ENCODE measurements at places on chromosomes 13 and 19. TPM values are rescaled to one million over a fixed set of nuclear protein-coding genes. Genes with fewer than 3 reads are reported as not detected.

The C5AR2 gene
- 0.57 TPM for total RNA-seq

The ZNF709 gene
- total RNA-seq, result 2.5 TPM

The CBY2 gene
- total RNA-seq, result not detected

The EPSTI1 gene
- 6.0 TPM for total RNA-seq

The ZIM2 gene
- not detected for total RNA-seq

The CCL25 gene
- not detected for total RNA-seq

The ZNF555 gene
- total RNA-seq, result 2.6 TPM

The CBLC gene
- 59.6 TPM for total RNA-seq

The SYNGR4 gene
- total RNA-seq, result not detected

The N4BP2L1 gene
- 17.0 TPM for total RNA-seq

The TEX101 gene
- 0.53 TPM for total RNA-seq

The STXBP2 gene
- total RNA-seq, result 76.6 TPM

The CNN1 gene
- total RNA-seq, result 55.5 TPM

The CFAP97D2 gene
- total RNA-seq, result not detected

- H3K4me3 ChIP-seq, result no peak overlapping the region
- H3K27ac ChIP-seq, result no peak overlapping the region
- H3K27me3 ChIP-seq, result no peaks in the 10 kb centered on the region
- H3K4me1 ChIP-seq, result peaks cover 18% of the 10 kb centered on the region
These were observed 409.0 kb downstream of the COG6 start for GRCh38 chr13:40064154-40065097.

DNA sequence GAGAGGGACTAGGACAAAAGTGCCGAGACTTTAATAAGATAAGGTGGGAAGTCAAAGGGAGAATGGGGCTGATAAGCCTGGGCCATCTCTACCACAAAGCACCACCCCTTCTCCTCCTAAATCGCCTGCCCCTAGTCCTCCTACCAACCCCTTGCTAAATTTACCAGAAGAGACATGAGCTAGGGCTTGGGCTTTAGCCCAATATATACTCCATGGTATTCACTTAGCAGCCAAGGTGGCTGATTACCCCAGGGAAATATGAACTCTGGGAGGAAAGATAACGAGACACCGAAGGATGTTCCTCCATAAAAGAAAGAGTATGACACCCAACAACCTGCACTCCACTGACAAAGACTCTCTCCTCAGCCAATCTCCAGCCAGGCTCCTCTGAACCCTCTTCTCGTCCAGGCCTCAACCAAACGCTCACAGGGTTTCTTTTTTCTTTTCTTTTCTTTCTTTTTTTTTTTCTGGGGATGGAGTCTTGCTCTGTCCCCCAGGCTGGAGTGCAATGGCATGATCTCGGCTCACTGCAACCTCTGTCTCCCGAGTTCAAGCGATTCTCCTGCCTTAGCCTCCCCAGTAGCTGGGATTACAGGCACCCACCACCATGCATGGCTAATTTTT, 610.2 kb downstream of the UQCRFS1 start:
- no peaks in the 10 kb centered on the region for H3K27me3 ChIP-seq
- H3K36me3 ChIP-seq, result no peaks in the 10 kb centered on the region
- H3K4me3 ChIP-seq, result no peak overlapping the region
- H3K4me1 ChIP-seq, result no peaks in the 10 kb centered on the region
- no peak overlapping the region for H3K27ac ChIP-seq

DNA sequence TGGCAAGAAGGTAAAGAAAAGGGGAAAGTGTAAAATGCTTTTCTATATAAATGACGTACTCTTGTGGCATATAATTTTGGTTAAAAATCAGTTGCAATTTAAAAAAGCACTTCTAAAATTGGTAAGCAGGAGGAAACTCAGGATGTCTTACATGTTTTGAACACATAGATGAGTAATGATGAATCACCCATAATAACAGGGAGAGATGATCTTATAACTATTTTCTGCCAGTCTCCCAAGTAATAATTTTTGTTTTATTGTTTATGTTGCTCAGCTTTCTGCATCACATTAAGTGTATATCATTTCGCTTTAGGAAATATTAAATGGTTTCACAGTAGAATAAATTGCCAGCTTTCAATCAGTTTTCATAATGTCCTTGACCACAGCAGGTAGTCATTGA, 1430.7 kb upstream of the PCDH20 start:
- H3K4me1 ChIP-seq, result no peaks in the 10 kb centered on the region
- no peak for DNase-seq
- H3K36me3 ChIP-seq, result no peaks in the 10 kb centered on the region
- no peak overlapping the region for H3K4me3 ChIP-seq

GRCh38 chr19:7575434-7576040, 20.1 kb upstream of the CAMSAP3 start:
- H3K4me1 ChIP-seq, result no peaks in the 10 kb centered on the region
- no peaks in the 10 kb centered on the region for H3K36me3 ChIP-seq
- no peaks in the 10 kb centered on the region for H3K27me3 ChIP-seq
- H3K4me3 ChIP-seq, result no peak overlapping the region
- H3K27ac ChIP-seq, result no peak overlapping the region
- no peak for DNase-seq

- no peak overlapping the region for H3K4me3 ChIP-seq
- no peak overlapping the region for H3K27ac ChIP-seq
- no peaks in the 10 kb centered on the region for H3K27me3 ChIP-seq
- no peaks in the 10 kb centered on the region for H3K36me3 ChIP-seq
- no peak for DNase-seq
These were observed 1.8 kb upstream of the LILRB4 start for GRCh38 chr19:54660964-54661363.

GRCh38 chr19:47498561-47498960, 14.5 kb upstream of the KPTN start:
- H3K36me3 ChIP-seq, result peaks cover 44% of the 10 kb centered on the region
- no peak for DNase-seq
- no peak overlapping the region for H3K27ac ChIP-seq
- H3K4me3 ChIP-seq, result no peak overlapping the region

DNA sequence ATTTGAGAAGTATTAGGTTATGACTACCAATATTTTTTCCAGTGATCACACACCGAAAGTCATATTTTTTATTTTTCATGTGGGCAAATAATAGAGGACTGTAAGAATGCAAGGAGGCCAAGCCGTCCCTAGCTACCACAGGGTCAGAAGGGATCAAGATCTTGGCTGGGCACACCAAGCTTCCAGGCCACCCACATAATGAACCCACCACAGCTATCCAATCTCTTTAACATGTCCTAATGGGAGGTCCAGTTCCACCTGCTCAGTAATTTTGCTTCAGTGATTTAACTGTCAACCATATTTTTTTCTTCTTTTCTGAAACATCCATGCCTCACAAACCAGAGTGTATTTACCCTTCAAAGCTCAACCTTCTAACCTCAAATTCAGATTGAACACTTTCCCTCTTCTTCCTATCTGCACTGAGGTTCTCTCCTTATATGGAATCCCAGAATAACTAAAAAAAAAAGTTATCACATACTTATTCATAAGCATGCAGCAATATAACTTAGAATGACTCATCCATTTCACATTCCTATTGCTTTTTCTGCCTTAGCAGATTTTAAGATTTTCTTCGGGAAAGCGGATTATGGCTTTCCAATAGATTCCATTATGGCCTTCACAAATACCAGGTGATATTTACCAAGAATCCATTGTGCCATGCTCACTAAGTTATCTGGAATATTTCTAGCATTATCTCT, 12.2 kb downstream of the ARGLU1 start:
- H3K36me3 ChIP-seq, result peaks cover 5% of the 10 kb centered on the region
- no peak overlapping the region for H3K27ac ChIP-seq
- H3K27me3 ChIP-seq, result no peaks in the 10 kb centered on the region
- DNase-seq, result no peak
- no peak overlapping the region for H3K4me3 ChIP-seq

DNA sequence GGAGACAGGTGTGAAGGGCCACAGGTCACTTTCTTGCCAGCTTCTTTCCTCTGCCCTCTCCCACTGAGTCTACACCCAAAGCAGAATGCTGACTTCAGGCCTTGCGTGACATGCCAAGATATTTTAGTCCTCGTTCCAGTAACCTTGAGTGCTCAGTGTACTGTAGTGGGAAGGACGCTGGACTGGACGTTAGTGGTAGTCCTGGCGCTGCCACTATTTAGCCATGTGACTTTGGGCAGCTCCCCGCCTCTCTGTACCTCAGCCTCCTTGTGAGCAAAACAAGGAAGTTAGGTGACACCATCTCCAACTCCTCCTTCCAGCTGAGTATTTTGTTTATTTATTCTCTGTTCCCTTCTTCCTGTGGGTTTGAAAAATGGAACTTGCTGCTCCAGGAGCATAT, 86.1 kb downstream of the FRY start:
- no peak overlapping the region for H3K27ac ChIP-seq
- no peak overlapping the region for H3K4me3 ChIP-seq
- H3K4me1 ChIP-seq, result no peaks in the 10 kb centered on the region
- DNase-seq, result no peak
- H3K27me3 ChIP-seq, result no peaks in the 10 kb centered on the region

GRCh38 chr19:47778049-47778953, at the start of gene SELENOW:
SELENOW (plus strand) TSS chr19:47778703; CDS start chr19:47778786, 83 bp downstream.
- no peak for DNase-seq
- peak within 1 kb of the TSS; percentile 99 for H3K27ac ChIP-seq
- H3K36me3 ChIP-seq, result peaks cover 30% of the 10 kb centered on the region
- H3K27me3 ChIP-seq, result no peaks in the 10 kb centered on the region
- peaks cover 25% of the 10 kb centered on the region for H3K4me1 ChIP-seq

- H3K36me3 ChIP-seq, result no peaks in the 10 kb centered on the region
- peaks cover 27% of the 10 kb centered on the region for H3K4me1 ChIP-seq
- H3K27me3 ChIP-seq, result peaks cover 4% of the 10 kb centered on the region
These were observed 8.6 kb downstream of the ANO8 start for GRCh38 chr19:17325881-17326594.

DNA sequence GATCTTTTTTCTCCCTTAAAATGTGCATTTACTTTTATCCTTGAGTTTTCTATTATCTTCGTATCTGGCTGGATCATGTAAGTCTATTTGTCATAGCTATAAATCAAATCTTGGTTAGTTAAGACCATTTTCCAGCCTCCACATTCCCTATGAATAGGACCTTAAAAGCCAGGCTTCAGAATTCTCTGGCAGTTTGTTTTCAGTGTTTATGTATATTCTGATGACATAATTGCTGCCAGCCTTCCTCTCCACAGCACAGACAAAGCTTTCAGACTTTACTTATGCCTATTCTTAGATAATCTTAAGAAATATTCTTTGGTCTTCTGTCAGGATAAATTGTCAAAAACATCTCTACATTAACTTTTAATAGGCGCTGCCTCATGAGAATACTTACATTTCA, 870.8 kb upstream of the SPRY2 start:
- H3K27ac ChIP-seq, result no peak overlapping the region
- no peak overlapping the region for H3K4me3 ChIP-seq
- no peaks in the 10 kb centered on the region for H3K36me3 ChIP-seq
- no peaks in the 10 kb centered on the region for H3K27me3 ChIP-seq
- no peaks in the 10 kb centered on the region for H3K4me1 ChIP-seq
- DNase-seq, result no peak

DNA sequence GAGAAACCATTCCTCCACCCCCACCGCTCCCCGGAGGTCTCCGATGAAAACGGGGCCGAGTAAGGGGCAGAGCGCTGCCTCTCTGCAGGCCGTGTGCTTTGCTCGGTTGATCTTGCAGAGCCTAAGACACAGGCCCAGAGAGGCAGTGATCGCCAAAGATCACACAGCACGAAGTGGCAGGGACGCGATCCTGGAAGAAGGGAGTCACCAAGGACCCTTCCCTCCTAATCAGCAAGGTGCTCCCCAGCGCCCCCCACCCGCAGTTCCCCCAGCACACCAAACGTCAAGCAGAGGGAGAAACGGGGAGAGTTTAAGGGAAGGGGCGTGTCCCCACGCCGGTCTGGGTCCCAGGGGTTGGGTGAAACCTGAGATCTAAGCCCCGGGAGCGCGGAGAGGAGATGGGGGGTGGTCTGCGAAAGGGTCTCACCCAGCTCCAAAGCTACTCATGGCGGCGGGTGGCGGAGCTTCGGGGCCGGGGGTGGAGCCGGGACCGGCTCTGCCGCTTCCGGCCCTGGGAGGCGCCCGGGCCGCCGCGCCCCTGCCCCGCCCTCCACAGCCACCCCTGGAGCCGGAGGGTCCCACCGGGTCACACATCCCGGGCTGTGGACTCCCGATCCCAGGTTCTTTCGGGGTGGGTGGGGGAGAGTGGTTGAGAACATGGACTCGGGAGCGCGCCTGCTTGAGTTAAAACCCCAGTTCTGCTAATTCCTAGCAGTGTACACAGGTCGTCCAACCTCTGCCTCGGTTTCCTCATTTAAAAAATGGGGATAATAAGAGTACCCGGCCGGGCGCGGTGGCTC, at the start of gene EML2:
Gene EML2 (minus strand): TSS at position 468 of the 800 bp plus-strand sequence. CDS start 21 bp downstream, at position 447.
- no peak for DNase-seq
- no peaks in the 10 kb centered on the region for H3K27me3 ChIP-seq
- H3K4me1 ChIP-seq, result peaks cover 75% of the 10 kb centered on the region
- peak within 1 kb of the TSS; percentile 86 for H3K27ac ChIP-seq
- H3K36me3 ChIP-seq, result no peaks in the 10 kb centered on the region

GRCh38 chr13:100797921-100798320, 123.3 kb upstream of the TMTC4 start:
- H3K4me3 ChIP-seq, result no peak overlapping the region
- H3K36me3 ChIP-seq, result no peaks in the 10 kb centered on the region
- peaks cover 33% of the 10 kb centered on the region for H3K4me1 ChIP-seq
- H3K27ac ChIP-seq, result peak overlapping the region; percentile 65
- DNase-seq, result no peak

GRCh38 chr13:102273111-102273510, 128.7 kb downstream of the FGF14 start:
- no peak overlapping the region for H3K27ac ChIP-seq
- no peak for DNase-seq
- no peaks in the 10 kb centered on the region for H3K36me3 ChIP-seq
- no peak overlapping the region for H3K4me3 ChIP-seq
- H3K27me3 ChIP-seq, result no peaks in the 10 kb centered on the region

GRCh38 chr13:114261328-114261965, 20.0 kb upstream of the UPF3A start:
- no peaks in the 10 kb centered on the region for H3K27me3 ChIP-seq
- no peaks in the 10 kb centered on the region for H3K4me1 ChIP-seq
- no peak overlapping the region for H3K4me3 ChIP-seq
- peaks cover 36% of the 10 kb centered on the region for H3K36me3 ChIP-seq
- no peak for DNase-seq

DNA sequence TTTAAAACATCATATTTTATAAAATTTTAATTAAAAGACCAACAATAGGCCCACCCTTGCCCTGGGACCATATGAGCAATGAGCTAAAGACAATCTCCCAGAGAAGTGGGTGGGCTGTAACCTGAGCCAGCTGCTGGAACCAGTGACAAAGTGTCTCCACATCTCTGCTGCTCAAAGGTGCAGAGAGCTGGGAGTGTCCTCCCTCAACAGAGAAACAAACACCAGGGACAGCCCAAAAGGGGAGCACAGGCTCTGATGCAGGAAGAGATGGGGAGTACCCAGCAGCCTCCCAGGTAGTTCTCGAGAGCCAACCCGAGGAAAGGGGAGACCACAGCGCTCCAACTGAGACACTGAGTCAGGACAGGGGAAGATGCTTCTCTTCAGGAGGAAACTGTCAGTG, 39.1 kb downstream of the DOCK9 start:
- H3K27me3 ChIP-seq, result no peaks in the 10 kb centered on the region
- no peak overlapping the region for H3K4me3 ChIP-seq
- no peaks in the 10 kb centered on the region for H3K36me3 ChIP-seq
- peak overlapping the region; percentile 69 for H3K27ac ChIP-seq
- no peak for DNase-seq
